ENCODE measurements at places on chromosomes 2 and 18.

GRCh38 chr2:196742685-196743084, 56.8 kb downstream of the GTF3C3 start:
- H3K36me3 ChIP-seq = no peaks in the 10 kb centered on the region
- no peak overlapping the region for H3K4me3 ChIP-seq
- H3K4me1 ChIP-seq = no peaks in the 10 kb centered on the region

- no peak overlapping the region for H3K4me3 ChIP-seq
- no peak overlapping the region for H3K27ac ChIP-seq
- DNase-seq = no peak
- no peaks in the 10 kb centered on the region for H3K36me3 ChIP-seq
- H3K4me1 ChIP-seq = no peaks in the 10 kb centered on the region
- no peaks in the 10 kb centered on the region for H3K27me3 ChIP-seq
These were observed 94.9 kb downstream of the KCTD1 start for GRCh38 chr18:26453386-26453901.

- DNase-seq = no peak
- H3K4me3 ChIP-seq = no peak overlapping the region
- peaks cover 15% of the 10 kb centered on the region for H3K36me3 ChIP-seq
- no peak overlapping the region for H3K27ac ChIP-seq
- H3K4me1 ChIP-seq = peaks cover 7% of the 10 kb centered on the region
These were observed 56.8 kb upstream of the MCFD2 start for GRCh38 chr2:46972438-46972837.

GRCh38 chr18:73461780-73462059, 593.9 kb upstream of the NETO1 start:
- H3K27me3 ChIP-seq = no peaks in the 10 kb centered on the region
- no peak overlapping the region for H3K27ac ChIP-seq
- H3K36me3 ChIP-seq = no peaks in the 10 kb centered on the region
- no peak for DNase-seq

DNA sequence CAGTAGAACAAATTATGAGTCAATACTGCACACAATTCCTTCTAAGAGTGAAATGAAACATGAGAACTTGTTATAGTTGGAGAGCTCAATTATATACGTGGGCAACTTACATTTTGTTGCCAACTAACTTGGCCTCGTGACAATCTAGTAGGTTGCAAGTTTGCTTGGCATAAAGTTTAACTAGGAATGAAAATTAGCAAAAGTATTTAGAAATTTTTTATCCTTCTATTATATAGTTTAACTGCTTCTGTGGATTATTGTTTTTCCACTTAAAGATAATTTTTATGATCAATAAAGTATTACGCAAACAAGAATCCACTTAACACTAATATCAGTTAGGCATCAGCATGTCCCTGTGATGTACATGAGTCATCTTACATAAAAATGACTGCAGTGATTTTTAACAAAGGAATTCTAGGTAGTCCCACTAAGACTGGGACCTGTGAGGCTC, 41.1 kb downstream of the FAM124B start:
- no peak overlapping the region for H3K4me3 ChIP-seq
- no peaks in the 10 kb centered on the region for H3K27me3 ChIP-seq
- H3K4me1 ChIP-seq = no peaks in the 10 kb centered on the region
- no peak overlapping the region for H3K27ac ChIP-seq
- H3K36me3 ChIP-seq = no peaks in the 10 kb centered on the region

Data from T-cell (primary cell).